ENCODE measurements at places on chromosomes 11 and 22.

DNA sequence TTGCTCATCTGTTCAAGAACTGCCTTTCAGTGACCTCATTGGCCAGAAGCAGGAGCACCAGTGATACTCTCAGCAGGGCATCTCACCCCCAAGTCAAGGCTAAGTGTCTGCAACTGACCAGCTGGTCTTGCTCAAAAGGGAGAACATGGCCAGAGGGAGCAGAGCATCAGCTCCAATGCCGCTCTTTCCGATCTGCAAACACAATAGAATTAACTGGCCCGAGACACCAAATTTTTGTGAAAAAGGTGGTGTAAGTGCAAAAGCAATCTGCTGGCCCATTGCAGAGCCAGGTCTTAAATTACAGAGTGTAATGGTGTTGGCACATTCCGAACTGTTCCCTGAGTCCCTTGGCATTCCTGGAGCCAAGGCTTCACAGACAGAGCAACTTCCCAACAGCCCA lies 97.0 kb downstream of the PKNOX2 start:
- no peak for DNase-seq

GRCh38 chr11:115497303-115497702 lies 6.9 kb downstream of the CADM1 start:
- no peak for DNase-seq

DNA sequence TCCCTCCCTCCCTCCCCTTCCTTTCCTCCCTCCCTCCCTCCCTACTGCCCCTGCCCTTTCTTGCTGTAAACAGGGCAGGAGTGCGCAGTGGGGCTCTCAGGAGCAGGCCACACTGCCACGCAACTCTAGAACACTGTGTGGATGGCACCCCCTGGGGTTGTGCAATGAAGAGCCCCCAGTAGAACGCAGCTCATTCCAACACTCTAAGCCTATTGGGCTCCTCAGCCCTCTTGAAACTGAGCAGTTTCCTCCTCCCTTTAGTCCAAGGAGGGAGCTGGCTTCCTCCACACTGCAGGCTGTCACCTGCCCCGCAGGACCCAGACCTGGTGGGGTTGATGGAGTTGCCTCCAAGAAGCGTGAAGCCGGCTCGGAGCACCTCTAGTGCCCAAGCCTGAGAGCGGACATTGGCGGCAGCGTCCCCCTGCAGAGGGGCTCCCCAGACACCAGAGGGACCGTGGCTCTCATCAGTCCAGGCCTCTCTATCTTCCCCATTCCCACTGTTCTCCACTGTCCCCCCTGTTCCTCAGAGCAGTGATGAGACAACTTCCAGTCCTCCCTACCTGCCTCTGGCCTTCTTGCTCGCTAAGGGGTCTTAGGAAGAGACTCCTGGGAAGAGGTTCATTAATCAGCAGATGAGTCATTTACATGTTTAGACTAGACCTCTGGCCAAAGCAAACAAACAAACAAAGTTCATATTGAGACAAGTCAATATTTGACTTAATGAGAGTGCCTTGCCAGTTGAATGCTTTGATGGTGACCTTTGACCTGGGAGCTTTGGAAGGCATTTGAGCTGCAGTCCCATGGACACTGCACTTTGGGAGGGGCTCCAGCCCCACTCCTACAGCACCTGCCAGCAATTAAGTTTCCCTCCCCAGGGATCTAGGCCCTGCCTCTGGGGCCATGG lies 64.0 kb downstream of the RPUSD4 start:
- DNase-seq: no peak

DNA sequence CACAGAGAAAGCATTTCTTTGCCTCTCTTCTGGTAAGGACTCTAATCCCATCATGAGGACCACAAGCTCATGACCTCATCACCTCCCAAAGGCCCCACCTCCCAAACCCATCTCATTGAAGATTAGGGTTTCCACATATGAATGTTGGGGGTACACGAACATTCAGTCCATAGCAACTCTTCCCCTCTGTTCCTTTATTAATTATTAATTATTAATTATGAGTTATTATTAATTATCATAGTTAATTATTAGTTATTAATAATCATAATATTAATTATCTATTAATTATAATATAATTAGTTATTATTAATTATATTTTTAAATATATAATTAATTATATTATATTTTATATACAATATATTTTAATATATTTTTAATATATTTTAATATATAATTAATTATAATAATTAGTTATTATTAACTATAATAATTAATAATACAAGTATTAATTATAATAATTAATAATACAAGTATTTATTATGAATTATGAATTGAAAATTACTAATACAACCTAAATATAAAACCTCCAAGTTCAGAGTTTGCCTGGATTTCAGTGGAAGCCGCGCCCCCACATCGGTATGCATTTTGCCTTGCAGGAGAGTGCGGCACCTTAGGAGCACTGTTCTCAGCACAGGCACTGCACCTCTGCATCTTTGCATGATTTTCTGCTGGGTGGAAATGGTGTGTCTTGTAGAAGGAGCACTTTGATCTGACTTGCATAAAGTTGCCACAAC lies 128.0 kb upstream of the FGF3 start:
- no peak for DNase-seq

GRCh38 chr11:20243974-20244373 lies 83.7 kb upstream of the DBX1 start:
- no peak for DNase-seq

DNA sequence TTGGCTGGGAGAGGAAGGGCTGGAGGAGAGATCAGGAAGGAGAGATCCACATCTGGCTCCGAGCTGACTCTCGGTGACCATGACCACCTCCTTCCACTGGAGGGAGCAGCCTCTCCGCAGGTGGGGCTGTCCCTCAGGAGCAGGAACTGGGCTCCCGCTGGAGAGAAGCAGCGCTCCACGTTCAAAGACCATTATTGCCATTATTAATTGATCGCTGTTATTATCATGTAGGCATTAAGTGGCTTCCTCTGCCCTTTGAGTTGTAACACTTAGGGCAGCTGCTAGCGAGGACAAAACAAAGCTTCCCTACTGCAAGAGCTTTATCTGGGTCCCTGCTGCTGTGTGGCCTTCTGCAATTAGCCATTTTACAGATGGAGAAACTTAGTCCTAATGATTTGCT lies 251.9 kb downstream of the ST3GAL4 start:
- no peak for DNase-seq

GRCh38 chr11:108204929-108205499 lies 17.4 kb downstream of the NPAT start:
- no peak for DNase-seq

DNA sequence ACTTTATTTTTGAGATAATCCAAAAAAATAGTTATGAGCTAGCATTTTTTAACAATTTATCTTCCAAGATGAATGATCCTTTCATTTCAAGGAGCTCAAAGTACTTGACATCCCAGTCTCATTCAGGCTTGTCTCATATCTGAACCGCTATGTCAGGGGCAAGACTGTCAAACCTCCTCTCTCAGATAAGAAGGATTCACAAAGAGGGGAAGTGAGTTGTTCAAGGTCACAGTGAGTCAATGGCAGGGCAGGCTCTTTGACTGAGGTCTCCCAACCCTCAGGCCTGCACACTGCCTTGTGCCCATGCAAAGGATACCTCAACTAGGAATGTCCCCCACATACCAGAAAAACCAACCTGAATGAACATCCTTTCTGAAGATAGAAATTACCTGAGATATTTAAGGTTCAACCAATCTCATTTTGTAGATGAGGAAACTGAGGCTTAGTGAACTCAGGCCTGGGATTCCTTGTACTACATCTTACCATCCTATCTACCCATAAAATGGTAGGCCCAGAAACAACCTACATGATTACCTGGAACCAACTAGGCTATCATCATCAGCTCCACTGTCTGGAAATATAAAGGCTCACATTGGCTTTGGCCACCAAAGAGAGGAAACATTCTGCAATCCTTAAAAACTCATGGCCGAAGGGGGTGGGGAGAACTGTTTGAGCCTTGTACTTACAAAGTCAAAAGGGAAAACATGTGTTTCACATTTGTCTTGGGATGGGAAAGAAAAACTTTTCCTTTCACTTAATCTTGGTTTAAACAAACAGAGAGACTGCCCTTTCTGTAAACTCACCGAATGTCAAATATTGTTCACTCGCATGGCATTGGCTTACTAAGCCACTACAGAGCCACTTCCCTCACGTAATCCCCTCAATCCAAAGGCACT lies 51.1 kb downstream of the LIF start:
- DNase-seq: no peak

- DNase-seq: no peak
Observed at GRCh38 chr11:93766504-93766903, 17.6 kb upstream of the MED17 start.

GRCh38 chr11:11463405-11463804 lies 110.4 kb upstream of the CSNK2A3 start:
- DNase-seq: no peak

GRCh38 chr11:110837603-110838002 lies 125.4 kb upstream of the ARHGAP20 start:
- DNase-seq: no peak

- DNase-seq: no peak
Observed at GRCh38 chr11:102662607-102663006, 37.5 kb upstream of the MMP20 start.

DNA sequence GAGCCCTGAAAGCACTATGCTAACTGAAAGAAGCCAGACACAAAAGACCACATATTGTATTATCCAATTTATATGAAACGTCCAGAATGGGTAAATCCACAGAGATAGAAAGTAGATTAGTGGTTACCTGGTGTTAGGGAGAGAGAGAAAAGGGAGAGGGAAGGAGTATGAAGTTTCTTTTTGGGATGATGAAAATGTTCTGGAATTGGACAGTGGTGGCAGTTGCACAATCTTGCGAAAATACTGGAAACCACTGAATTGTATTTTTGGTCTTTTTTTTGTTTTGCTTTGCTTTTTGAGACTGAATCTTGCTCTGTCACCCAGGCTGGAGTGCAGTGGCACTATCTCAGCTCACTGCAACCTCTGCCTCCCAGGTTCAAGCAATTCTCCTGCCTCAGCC lies 63.5 kb downstream of the MRTFA start:
- no peak for DNase-seq

Data from CD4-positive, alpha-beta T cell treated with Interleukin-6 at 100 ng/mL for 8 hours (primary cell).